Foreskin fibroblast (primary cell): ENCODE measurements at places on chromosomes 2 and 18.

- DNase-seq: no peak
Observed at GRCh38 chr2:75646090-75646582, 447 bp upstream of the MRPL19 start.

DNA sequence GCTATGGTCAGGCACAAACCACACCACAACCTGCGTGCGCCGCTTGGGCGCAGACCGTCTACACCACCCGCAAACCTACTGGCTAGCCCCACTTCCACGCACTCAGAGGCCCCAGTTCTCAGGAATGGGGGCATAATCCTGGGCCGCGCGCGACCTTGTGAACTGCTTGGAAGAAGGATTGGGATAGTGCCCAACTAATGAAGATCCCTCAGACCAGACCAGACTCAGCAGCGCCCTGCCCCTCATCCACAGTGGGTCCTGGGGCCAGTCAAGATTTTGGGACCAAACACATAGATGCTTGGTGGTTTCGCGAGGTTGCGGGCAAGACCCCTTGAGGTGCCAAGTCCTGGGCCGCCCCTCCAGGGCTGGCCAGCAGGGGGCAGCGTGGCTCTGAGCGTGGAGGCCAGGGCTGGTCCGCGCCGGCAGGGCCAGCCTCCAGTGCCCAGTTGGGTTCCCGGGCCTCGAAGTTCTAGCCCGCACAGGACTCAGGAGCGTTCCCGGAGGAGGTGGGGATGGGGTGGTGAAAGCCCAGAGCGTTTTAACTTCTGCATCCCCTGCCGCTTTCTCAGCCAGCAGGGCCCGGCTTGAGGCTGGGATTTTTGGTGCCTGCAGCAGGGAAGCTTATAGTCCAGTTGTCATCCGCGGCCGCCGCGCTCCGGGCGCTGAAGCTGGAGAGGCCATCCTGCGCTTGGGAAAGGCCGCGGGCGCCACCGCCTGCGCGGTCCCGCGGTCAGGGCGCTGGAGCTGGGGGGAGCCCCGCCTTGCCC is 8.3 kb downstream of the OSR1 start:
- peak; percentile 34 for DNase-seq

DNA sequence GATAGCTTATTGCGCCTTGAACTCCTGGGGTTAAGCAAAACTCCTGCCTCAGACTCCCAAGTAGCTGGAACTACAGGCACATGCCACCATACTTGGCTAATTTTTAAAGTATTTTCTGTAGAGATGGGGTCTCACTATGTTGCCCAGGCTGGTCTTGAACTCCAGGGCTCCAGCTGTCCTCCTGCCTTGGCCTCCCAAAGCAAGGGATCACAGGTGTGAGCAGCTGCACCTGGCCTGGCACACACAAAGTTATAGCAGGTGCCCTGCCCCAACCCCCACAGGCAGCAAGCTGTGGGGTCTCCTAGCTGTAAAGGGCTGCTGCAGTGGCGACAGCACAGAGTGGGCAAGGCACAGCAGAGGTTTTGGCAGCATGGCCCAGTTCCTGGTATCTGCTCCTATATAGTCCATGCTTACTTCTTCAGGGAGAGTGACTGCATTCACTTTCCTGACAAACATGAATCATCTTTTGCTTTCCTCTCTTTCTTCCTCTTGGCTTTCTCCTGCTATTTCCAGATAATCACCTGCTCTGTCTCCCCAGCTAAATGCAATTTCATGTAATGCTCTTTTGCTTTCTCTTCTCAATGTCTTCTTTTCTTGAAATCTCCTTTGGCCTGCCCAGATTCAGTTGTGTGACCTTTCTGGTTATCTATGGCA is 27.3 kb upstream of the METAP1D start:
- DNase-seq: no peak

GRCh38 chr2:108367561-108368175 is 10.1 kb upstream of the SULT1C4 start:
- no peak for DNase-seq

DNA sequence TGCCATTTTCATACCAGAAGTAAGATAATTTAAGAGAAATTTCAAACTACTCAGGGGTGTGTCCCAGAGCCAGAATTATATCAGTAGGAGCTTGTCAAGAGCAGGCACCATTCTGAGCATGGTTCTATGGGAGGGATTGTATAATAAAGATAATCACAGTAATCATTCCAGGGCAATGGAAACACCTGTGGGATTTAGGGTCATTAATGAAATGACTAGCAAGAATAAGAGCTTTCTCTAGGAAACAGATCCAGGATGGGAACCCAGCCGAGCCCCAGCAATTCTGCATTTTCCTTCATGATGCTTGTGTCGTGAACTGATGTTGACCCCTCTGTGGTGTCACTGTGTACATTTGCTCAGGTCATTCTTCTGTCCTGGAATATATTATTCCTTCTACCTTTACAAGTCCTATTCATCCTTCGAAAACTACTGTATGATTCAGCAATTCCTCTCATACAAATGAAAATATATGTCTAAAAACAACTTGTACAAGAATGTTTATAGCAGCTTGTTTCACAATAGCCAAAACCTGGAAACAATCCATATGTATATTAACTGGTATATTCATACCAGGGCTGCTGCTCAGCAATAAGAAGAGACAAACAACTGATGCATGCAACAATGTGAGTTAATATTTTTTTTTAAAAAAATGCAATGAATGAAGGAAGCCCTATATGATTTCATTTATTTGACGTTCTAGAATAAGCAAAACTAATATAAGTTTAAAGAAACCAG is 687.8 kb upstream of the KLHL29 start:
- DNase-seq: no peak

DNA sequence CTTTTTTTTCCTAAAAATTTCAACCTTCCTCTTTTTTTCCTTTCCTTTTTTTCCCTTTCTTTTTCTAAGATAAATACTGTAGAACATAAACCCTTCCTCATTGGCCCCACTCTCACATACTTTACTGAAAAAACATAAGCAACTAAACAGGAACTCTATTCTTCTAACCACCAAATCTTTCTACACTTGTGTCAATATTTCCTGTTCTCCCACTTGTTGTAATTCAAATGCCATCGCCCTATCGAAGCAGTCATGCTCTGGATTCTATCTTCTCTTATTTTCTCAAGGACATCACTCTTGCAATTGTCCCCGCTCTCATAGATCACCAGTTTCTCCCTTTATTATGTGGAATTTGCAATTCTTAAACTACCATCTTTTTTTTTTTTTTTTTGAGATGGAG is 20.2 kb upstream of the SSB start:
- no peak for DNase-seq
